ENCODE measurements at places on chromosomes 16 and 17.

DNA sequence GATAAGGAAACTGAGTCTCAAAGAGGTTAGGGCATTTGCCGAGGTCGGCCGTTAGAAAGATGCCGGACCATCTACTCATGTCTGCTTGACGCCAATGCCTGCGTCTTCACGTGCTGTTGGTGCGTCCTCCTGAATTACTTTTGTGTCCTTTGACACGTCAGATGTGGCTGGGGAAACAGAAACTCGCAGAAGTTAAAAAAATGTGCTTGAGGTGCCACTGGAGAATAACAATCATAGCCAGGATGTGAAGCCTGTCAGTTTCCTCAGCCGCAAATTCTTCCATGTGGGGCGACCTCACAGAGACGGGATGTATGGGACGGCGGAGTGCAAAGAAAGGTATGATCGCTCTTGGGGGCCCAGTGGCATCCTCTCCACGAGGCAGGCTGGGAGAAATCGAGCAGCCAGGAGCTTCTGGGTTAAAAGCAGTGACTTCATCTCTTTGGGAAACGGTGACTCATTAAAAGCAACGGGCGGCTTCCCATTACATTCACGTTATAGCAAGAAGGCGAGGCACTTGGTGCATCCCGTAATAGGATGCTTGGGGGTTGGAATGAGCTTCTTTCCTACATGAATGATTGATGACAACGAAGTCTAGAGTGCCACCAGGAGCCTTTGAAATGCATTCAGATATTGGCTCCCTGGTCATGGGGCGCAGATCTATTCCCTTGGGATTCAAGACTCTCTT is 67.8 kb downstream of the BMERB1 start:
- DNase-seq: no peak

DNA sequence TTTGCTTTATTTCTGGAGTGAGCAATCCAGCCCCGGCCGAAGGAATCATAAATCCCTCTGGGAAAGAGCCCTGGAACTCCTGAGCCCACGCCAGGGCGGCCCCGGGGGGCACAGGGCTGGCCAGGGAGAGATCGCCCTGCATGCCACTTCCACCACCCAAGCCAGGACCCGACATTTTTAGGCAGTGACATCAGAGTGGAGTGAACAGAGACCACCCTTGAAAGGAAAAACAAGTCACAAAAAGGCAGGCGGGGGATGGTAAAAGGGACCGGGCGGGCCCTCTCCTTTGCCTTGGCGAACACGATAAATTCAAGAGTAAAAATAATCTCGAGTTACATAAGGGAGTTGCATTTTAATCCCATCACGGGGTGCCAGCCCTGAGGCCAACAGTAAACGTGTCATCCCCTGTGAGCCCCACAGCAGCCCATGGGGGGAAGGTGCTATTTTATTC is 284.1 kb downstream of the C16orf95 start:
- no peak for DNase-seq

DNA sequence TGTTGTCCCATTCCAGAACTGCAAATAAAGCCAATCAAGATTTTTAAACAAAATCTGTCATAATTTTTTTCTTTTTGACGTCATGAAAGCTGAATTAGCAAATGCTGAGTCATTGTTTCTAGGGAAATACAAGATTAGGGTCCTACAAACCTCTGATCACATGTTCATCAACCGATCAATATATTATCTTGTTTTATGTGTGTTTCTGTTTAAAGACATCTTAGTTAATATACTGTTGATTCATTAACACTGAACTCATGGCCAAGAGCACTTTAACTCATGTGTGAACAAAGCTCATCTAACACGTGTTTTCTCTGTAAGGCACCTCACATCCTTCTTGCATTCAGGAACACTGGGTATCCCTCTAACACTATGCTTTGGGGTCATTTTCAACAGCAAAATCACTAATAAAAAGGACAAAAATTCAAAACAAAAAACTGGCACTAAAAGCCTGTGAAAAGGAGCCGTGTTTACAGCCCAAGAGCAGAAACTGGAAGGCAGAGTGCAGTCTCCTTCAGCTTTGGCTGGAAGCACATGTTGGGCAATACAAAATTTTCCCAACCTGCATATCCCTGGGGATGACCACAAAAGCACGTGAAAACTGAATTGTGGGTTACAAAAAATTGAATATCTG is 102.5 kb downstream of the PARN start:
- DNase-seq: no peak

GRCh38 chr16:81497690-81498089 is 53.1 kb downstream of the CMIP start:
- no peak for DNase-seq

DNA sequence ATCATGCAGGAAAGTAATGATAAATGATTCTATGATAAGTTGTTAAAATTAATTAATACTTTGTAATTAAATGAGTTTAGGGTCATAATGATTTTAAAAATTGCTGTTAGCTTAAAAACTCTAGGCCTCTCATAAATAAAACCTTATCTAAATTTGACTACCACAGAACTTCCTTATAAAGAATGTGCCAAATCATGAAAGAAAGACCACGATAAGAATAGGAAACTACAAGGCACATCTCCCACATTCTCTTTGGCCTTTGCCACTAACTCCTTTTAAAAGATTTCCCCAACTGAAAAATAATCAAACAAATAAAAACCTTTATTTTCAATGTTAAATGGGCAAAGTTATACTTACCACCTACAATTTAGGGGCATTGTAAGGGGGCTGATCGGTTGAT is 164.6 kb upstream of the C17orf78 start:
- DNase-seq: no peak
